Esophagus squamous epithelium (tissue), 5 donors: ENCODE measurements at places on chromosomes 6 and 20.

DNA sequence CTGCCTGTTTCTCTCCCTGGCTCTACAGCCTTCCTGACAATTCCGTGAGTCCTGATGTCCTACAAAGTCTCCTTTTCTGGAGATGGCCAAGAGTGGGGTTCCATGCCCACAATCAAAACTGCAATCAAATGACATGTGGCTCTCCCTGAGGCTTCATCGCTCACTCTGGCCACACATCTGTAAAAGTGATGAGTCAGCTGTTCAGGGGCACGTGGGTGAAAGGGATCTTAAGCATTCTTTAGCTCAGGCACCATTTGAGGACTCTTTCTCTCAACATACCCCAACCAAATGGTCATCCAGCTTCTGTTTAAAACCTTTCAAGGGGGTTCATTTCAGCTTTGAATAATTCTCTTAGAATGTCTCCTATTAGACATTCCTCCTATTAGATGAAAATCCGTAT, 42.3 kb upstream of the EYA2 start:
- no peak for DNase-seq

GRCh38 chr6:121442576-121442975, 7.1 kb downstream of the GJA1 start:
- no peak for DNase-seq

GRCh38 chr6:19299129-19299528, 538.0 kb upstream of the ID4 start:
- DNase-seq, result no peak

DNA sequence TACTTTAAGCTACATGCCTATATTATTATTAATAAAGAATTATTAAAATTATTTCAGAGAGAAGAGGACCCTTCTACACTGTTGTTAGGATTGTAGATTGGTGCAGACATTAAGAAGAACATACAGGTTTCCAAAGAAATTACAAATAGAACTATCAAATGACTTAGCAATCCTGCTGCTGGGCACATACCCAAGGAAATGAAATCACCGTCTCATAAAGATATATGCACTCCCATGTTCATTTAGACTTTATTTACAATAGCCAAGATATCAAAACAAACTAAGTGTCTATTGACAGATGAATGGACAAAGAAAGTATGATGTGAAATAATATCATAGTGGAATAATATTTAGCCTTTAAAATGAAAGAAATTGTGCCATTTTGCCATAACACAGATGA, 687.7 kb upstream of the POU3F2 start:
- DNase-seq, result no peak

- no peak for DNase-seq
Observed at GRCh38 chr6:163457637-163458561, 43.4 kb downstream of the QKI start.

- DNase-seq, result no peak
Observed at GRCh38 chr6:11528996-11529395, 8.6 kb upstream of the TMEM170B start.

DNA sequence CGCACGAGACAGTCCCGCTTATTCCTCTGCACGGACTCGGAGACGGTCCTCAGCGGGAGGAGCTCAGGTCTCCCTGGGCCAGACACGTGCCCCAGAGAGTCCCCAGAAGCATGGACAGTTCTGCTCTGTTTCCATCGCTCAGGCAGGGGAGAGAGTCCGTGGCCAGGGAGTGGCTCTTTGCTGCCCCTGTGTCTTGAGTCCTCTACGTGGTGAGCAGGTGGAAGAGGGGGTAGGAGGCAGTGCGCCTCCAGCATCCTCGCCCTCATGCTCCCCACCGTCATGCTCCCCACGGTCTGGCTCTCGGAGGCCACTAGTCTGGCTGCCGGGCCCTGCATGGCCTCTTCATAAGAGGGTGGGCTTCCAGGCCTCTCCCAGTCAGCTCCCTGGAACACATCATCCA, 8.9 kb downstream of the TAGAP start:
- DNase-seq, result no peak

GRCh38 chr6:116330511-116330910, 40.2 kb upstream of the DSE start:
- no peak for DNase-seq

- DNase-seq, result no peak
Observed at GRCh38 chr20:61280217-61280980, 28.3 kb downstream of the CDH4 start.

DNA sequence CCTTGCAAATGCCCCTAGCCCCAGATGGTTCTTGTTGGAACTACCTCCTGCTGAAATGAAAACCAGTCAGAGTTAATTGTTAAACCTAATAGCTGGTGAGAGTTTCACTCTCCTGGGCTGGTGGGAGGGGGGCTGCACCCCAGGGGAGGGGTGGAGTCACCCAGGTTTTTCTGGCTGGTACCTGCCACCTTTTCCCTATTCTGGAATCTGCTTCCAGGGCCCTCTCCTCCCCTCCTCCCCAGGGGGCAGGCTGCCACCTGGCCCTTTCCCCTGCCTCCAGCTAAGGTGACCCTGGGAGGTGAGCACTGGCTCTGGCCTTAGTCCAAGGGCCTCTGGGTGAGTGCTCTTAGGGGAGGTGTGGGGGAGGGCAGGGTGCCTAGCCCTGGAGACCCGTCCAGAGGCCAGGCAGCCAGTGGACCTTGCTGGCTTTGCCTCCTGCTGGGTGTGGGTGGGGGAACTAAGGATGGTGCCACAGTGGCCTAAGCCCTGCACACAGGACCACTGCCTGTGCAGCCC, 48.8 kb upstream of the EPB41L1 start:
- DNase-seq, result no peak

DNA sequence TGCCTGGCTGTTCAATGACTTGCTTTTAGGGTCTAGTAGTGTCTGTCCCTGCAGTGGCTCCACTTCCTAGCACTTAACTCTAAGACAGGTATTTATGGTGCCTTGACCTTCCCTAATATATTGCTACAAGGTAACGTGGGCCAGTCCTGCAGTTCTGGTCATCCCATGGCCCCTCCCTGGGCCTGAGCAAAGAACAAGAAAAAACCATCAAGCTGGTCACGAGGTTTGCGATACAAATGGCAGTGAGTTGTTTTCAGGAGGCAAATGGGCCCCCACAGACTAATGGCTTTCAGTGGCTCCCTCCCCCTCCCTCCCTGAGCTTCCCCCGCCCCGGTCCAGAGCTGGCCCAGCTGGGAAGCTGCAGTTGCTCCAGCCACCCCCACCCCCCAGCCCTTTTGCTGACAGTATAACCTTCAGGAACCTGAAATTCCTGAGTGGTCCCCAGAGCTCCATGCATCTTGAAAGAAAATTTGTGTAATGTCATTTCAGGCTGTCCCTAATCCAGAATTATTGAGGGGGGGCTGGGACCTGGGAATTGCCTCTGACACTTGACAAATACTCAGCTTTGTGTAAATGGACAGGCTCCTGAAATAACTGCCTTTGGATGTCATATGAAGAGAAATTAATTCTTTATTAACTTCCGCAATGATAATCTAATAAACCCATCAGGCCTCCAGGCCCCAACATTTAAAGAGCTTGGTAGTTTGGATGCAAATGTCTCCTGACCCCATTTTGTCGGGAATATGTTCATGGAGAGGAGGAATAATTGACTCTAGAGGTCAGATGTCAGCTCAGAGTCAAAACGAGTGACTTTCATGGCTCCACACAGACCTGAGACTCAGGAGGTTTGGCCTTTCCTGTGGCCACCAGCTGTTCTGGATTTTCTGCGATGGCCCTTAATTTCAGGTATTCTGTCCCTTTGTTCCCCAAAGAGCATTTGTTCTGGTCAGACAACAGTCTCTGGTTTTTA, 153.2 kb upstream of the TOP1 start:
- no peak for DNase-seq

GRCh38 chr6:140736231-140736630, 1361.8 kb upstream of the CITED2 start:
- no peak for DNase-seq

GRCh38 chr6:14074476-14075094, 43.0 kb upstream of the CD83 start:
- no peak for DNase-seq

DNA sequence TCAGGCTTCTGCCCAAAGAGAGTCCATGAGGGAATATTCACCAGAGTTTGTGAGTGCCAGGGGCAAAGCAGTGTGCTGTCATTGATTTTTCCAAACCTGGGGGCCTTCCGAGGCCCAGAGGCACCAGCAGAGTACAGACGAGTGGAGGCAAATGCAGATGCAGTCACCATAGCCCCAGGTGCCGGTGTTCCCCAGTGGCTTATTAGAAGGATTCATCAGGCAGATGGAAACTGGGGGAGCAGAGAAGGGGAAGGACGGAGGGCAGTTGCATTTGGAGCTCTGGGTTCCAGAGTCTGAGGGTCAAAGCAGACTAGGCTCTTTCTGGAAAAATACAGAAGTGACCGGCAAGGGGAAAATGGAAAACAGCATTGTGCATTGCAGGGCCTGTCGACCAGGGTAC, 184.2 kb downstream of the ANKRD60 start:
- DNase-seq, result no peak

DNA sequence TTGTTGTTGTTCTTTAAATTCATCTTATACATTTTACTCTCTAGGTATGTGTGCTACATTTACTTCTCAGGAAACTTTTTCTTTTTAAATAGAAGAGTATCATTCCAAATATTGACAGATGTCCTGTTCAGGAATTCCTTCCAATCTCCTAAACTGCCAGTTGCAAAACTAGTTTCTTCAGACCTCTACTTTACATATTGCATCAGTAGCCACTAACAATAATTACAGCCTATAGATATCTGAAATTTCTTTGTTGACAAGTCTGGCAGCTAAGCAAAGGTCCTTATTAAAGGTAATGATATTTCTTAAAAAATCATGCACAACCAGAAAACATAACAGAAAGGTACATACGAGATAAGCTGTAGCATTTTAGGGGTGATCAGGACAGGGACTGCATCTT, 4.5 kb downstream of the ECHDC1 start:
- no peak for DNase-seq

DNA sequence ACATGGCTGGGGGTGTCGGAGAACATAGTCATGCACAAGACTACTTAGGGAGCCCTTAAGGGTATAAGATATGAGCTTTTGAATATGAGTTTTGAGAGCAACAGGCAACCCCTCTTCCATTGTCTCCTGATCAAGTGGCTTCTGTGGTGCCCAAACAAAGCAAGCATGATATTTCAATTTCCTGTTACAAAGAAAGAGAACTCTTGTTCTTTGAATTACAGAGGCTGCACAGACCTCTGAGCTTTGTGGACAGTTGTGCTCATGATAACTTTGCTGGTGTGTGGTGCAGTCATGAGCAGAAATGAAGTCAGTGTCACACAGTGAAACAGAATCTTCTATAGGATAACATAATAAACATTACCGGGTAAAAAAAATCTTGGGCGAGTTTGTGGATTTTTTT, 66.8 kb upstream of the THEMIS start:
- DNase-seq, result no peak

GRCh38 chr6:150723857-150724256, 124.2 kb downstream of the PLEKHG1 start:
- DNase-seq, result no peak

DNA sequence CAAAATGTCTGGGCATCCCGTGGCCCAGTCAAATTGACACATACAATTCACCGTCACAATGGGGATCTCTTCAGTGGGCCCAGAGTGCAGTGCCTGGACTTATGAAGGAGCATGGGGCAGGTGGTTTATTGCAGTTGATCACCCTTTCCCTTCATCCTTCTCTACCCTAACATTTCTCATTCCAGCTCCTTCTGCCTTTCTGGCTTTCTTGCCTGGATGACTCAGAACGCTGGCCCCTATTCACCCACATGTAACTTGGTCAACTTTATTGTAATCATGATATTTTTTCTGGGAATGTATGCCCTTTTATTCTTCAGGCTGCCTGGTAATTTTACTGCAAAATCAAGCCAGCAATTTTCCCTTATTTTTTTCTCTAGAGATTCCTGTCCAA, 179.9 kb upstream of the DTNBP1 start:
- no peak for DNase-seq

- no peak for DNase-seq
Observed at GRCh38 chr20:41738604-41739206, 120.5 kb upstream of the CHD6 start.

- no peak for DNase-seq
Observed at GRCh38 chr20:10935658-10936402, 262.0 kb upstream of the JAG1 start.

DNA sequence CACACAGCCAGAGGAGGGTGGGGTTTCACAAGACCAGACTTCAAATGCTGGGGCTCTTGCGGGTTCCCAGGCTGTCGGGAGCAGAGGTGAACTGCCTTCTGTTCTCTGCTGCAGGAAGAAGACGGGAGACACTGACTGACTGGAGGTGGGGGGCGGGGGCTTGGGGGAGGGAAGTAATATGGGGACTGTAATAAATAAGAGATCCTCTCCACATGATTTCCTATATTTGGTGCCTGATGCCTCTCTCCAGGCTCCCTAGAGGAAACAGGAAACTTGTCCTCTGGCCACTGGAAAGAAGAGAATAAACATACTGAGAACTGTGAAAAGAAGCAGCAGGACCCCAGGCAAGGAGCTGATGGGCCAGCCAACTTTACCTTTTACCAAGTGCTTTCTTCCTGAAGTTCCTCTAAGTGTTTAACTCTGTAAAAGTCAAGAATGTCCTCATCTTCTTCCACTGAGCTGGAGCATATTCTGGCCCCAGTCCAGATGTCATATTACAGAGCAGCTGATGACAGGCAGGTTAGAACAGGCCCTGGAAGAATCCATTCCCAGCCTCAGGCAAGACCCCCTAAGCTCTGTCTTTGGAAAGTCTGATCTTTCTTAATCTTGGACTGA, 33.2 kb upstream of the ADGRF5 start:
- no peak for DNase-seq

GRCh38 chr20:12166053-12166717, 248.5 kb downstream of the BTBD3 start:
- DNase-seq, result no peak

GRCh38 chr20:24721891-24722568, 227.0 kb upstream of the CST7 start:
- no peak for DNase-seq

DNA sequence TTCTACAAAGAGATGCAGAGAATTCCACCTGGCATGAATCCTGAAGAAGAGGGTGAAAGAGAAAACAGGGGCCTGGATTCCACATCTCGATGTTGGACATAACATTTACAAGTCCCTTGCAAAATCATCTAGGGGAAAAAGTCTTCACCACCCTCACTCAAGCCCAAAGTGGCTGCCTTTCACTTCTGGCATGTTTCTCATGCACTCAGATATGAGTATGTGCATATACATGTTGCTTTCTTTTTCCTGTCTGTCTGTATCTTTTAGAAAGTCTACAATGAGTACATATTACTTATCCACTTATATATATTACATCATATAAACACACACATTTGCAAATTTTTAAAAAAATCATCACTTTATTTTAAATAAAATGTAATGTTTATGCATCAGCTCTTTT, 159.3 kb downstream of the KIF6 start:
- DNase-seq, result no peak
